ENCODE measurements at places on chromosomes 1 and 21. TPM values are rescaled to one million over a fixed set of nuclear protein-coding genes. Genes with fewer than 3 reads are reported as not detected.

Gene TRPM2
- total RNA-seq = 14.8 TPM

DNA sequence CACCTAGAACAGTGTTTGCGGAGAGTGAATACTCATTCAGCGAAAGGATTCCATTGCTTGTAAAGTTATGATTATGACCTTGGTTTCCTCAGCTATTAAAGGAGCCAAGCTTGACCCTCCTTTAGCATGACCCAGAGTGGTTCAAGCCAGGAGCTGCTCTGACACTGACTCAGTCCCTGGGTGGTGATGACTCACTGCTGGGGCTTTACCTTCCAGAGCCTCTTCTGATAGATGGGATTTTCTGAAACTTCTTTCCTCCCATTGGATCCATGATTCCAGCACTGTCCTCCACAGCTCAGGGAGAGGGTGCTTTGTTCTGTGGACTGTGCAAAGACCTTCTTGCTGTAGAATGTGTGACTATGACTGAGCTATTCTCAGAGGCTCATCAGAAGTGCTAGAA is 77.4 kb downstream of the S1PR1 start:
- H3K27me3 ChIP-seq = peaks cover 24% of the 10 kb centered on the region
- H3K27ac ChIP-seq = no peak overlapping the region
- H3K36me3 ChIP-seq = no peaks in the 10 kb centered on the region
- DNase-seq = no peak
- peaks cover 48% of the 10 kb centered on the region for H3K4me1 ChIP-seq
- H3K4me3 ChIP-seq = no peak overlapping the region

DNA sequence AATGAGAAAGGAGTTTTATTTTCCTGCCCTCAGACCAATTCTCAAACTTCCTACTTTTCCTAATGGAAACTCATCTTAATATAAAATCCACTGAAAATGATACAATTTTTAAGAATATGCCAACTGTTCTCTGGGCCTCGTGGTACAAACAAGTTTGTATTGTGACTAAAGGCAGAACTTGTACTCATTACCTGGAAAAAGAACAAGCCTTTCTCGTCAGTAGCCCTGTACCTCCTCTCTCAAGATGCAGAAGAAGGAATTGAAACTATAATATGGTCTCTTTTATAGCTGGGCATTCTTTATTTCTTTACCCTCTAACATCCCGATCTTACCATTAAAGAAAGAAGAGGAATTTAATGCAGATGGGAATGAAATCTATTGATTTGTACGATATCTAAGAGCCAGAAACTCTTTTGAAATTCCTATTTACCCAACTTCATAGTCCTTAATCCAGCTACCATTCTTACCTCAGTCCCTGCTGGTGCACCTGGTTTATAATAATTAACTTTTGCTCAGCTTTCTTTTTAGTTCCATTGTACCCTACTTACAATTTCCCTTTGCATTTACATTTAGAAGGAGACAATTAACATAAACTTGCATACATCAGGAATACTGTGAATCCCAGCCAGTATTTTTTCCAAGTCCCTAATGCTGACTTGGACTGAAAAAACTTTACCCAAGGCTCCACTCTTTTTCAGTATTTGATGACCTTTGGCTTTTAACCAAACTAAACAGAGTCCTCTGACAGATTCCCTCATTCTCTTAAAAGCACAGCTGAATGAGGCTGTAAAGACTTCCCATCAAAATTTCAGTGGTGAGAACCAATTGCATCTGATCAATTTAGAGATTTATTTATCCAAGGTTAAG is 1162.4 kb downstream of the BRINP3 start:
- H3K27ac ChIP-seq = no peak overlapping the region
- DNase-seq = no peak
- no peaks in the 10 kb centered on the region for H3K27me3 ChIP-seq
- no peaks in the 10 kb centered on the region for H3K4me1 ChIP-seq
- no peak overlapping the region for H3K4me3 ChIP-seq

Gene ACTN2
- not detected for total RNA-seq

Gene CLDN17
- total RNA-seq = not detected

DNA sequence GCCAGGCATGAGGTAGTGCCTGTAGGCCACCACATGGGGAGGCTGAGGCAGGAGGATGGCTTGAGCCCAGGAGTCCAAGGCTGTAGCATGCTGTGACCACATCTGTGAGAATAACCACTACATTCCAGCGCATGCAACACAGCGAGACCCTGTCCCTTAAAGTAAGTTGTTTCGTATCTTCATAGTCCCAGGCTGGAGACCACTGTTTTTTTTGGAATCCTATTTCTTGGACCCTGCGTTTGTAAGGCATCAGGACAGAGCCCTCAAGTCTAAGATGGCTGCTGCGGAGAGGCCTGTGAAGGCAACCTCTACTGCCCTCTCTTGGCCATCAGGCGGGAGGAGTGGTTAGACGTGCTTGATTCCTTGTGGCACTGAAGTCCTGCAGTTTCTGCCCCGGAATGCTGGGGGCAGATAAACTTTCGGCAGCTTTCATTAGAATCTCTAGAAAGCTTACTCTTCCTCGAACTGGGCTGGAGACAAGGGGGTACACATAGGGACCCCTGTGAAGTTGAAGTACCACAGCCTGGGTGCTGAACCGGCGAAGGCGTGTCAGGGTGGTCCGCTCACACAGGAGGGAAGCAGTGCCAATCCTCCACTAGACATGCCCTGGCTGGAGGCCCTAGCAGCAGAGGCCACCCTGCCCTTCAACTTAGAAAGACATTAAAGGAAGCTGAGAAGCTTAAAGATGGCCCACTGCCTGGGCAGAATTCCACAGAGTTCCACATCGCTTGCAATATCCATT is 36.6 kb downstream of the RABIF start:
- no peak overlapping the region for H3K4me3 ChIP-seq
- DNase-seq = peak; percentile 61
- H3K27me3 ChIP-seq = no peaks in the 10 kb centered on the region
- H3K27ac ChIP-seq = no peak overlapping the region
- H3K4me1 ChIP-seq = peaks cover 17% of the 10 kb centered on the region
- no peaks in the 10 kb centered on the region for H3K36me3 ChIP-seq

Gene HTR6
- total RNA-seq = not detected

Gene OPRD1
- total RNA-seq = not detected

Gene ECM1
- 2.4 TPM for total RNA-seq

Gene PDC
- not detected for total RNA-seq

DNA sequence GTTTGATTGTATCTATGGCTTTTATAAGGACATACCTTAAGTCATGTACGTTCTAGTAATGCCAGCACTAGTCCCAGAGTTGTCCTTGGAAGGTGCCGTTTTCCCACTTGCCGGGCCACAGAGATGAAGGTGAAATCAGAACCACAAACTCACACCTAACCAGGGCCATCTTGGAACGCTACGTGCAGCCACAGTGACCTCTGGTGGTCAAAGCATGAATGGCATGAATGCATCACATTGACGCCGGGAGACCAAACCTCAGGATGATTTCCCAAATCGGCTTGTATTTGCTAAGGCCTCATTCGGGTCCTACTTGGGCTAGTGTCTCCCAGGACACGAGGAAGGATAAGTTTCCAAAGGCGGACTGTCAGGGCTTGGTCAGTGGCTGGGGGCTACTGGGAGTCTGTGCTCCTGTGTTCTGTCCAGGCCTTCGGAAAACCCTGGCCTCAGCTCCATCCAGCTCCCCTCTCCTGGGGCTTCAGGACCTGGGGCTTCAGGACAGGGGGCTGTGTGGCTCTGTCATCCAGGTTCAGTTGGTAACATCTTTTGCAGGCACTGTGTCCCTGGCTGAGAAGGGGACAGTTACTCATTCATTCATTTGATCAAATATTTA is 260.5 kb downstream of the PRDM2 start:
- H3K4me3 ChIP-seq = no peak overlapping the region
- no peaks in the 10 kb centered on the region for H3K4me1 ChIP-seq
- H3K27me3 ChIP-seq = peaks cover 7% of the 10 kb centered on the region
- H3K36me3 ChIP-seq = no peaks in the 10 kb centered on the region
- DNase-seq = peak; percentile 64
